Activated CD4-positive, alpha-beta T cell treated with anti-CD3 and anti-CD28 coated beads, Interleukin-2, amount 50 U/mL, for 1 hour (primary cell): ENCODE measurements at places on chromosomes 2 and 18.

DNA sequence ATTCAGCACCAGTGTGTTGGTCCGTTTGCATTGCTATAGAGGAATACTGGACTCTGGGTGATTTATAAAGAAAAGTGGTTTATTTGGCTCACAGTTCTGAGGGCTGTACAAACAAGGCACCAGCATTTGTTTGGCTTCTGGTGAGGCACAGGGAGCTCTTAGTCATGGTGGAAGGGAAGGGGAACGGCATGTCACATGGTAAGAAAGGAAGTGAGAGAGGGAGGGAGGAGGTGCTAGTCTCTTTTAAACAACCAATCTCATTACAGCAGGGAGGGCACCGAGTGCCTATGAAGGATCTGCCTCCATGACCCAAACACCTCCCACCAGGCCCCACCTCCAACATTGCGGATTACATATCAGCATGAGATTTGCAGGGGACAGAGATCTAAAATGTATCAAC is 143.9 kb upstream of the DLX2 start:
- no peak for DNase-seq

GRCh38 chr2:223109341-223109740 is 57.4 kb downstream of the KCNE4 start:
- no peak for DNase-seq

- no peak for DNase-seq
Measured at GRCh38 chr2:122486086-122486485, 730.6 kb downstream of the TSN start.

DNA sequence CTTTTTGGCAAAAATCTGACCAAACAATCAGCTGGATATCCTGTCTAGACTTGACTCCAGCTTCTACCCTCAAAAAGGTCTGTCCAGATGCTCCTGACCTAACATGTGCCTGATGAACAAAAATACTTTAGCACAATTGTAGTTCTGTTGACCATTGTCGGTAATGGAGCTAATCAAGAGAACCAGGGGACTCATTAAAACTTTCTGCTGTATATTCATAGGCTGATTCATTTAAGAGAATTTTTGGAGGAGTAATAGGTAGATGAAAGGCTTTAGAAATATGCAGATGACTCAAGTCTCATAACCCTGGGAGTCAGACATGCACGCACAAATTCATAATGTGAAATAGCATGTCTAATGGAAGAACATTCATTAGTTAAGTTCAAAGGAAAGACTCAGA is 514.2 kb downstream of the TXNL1 start:
- no peak for DNase-seq

DNA sequence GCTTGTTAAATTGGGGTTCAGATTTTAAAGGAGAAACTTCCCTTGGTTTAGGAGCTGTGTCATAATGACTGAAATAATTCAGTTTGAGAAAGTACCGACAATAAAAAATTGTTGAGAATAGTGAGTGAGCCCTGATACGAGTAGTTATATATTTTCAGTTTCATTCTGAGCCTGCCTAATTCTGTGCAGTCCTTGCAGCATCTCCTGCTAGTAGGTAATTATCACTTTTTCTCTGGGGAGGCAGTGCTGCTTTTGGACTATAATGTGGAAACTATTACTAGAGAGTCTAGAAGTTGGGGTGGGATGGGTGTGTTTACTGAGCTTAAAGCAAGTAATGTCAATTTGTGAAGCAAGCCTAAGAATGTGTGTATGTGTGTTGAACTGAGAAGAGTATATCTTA is 21.7 kb downstream of the ZNF638 start:
- DNase-seq, result no peak

DNA sequence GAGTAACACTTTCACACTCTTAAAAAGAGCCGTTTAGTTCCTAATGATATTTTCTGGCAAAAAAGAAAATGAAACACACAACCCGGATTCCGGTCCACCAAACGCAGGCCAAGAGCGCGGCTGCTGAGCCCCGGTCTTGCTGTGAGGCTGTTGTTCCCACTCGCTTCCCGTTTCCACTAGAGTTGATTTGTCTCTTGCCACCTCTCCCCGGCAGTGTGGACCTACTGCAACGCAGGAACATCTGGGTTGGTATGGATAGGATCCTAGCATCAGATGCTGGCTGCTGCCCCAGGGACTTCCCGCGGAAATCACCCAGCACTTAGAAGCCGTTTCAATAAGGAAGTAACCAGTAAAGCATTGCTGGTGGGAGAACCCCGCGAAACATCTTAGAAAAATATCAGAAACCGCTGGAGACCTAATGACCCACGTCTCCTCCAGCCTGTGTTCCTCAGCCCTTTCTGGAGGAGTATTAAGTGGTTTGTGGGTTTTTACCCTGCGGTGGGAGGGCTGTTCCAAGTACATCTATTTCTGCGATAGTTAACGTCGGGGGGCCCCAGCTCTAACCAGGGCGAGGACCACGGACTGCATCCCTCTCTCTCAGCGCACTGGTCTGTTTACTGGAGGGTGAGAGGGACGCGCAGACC is 939 bp downstream of the DOCK10 start:
- peak; percentile 51 for DNase-seq

DNA sequence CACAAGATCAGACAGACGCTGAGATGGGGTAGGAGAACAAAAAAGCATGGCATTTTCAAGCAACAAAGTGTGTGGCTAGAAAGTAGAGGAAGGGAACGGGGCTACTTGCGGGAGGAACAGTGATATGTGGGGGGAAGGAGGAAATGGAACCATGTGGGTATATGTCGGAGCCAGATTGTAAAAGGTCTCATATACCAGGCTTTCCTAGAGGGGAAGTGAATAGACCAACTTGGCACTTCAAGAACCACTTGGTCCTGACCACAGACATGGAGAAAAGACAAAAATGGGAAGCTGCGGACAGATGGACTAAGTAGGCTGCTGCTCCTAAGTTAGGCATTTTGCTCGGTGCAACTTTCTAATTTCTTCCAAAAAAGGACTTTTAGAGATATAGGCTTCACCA is 196.0 kb downstream of the DCC start:
- no peak for DNase-seq

GRCh38 chr18:23331091-23331920 is 121.8 kb upstream of the RIOK3 start:
- no peak for DNase-seq
